GM03348 (cell line): ENCODE measurements at places on chromosomes 11 and 22.
A peak's percentile ranks its signal among the peaks of the same experiment; 100 is the strongest.

GRCh38 chr11:103266167-103266831, 157.1 kb downstream of the DYNC2H1 start:
- DNase-seq = no peak

DNA sequence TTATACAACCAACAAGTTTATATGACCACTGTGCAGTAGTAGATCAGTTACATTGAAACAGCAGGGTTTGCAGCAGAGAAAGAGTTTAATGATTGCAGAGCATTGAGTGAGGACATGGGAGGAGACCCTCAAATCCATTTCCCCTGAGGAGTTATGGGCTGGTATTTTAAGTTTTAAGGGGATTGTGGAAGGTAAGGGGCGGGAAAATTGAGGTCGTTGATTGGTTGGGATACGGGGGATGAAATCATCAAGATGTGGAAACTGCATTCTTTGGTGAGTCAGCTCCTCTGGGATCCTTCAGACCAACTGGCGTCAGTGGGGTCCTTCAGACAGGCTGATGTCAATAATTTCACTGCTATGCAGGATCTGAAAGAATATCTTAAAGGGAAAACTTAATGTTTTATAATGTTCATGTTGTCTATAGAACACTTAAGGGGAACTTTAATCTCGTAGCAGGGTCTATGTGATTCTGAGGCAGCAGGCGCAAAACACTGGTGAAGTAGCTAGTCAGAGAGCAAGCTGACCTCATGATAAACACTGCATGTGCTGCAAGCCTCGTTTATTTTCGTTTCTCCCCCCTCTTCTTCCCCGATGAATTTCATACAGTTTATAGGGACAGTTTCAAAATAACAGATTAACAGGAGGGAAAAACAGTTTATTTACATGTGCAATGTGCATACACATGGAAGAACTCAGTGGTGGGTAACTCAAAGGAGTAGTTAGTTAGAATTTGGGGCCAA, 17.4 kb upstream of the BACE1-AS start:
- DNase-seq = peak; percentile 75

DNA sequence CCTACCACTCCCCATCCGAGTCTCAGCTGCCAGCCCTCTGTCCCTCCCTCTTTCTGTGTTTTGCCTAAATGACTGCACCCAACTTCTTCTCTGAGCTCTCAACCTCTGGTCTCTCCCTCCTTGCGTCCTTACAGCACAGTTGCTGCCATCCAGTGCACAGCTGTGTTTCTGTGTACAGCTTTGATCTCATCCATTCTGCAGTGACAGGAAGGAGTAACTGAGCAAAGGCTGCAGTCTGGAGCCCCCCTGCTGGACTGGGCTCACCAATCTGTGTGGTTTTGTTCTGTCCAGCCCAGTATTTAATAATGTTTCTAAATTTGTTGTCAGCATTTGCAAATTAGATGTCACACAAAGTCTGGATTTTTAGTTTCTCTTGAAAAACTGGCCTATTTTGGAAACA, 43.8 kb downstream of the PRR5L start:
- DNase-seq = no peak

DNA sequence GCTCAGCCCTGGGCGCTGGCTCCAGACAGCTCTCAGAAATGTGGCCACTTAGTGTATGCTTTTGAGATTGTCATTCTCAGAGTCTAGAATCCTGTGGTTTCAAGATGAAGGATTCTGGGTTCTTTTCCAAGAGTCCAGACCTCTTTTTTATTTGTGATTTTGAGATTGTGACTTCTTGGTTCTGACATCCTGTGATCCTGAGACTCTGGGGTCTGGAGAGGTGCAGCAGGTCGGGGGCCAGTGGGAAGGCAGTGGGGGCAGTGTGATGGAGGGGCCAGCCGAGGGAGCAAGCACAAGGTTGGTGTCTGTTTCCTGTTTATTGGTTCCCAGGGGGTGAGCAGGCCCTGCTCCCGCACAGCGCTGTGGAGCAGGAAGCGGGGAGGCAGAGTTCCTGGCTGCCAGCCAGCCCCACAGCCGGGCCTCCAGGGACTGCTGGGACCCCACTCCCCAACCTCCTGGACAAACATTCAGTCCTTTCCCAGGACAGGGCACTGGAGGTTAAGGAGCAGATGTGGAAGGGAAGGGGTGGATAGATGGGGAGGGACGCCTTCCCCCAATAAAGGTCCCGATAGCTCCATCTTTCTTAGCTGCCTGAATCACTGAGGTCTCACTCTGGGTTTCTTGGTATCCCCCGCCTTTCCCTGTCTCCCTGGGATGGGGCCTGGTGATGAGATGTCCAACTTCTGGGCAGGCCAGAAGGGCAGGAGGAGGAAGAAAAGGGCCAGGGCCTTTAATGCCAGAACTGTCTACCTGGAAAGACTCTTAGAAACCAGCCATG, 13.7 kb downstream of the ARHGEF17 start:
- peak; percentile 55 for DNase-seq

- no peak for DNase-seq
Observed at GRCh38 chr11:123507043-123507442, 77.0 kb downstream of the GRAMD1B start.

DNA sequence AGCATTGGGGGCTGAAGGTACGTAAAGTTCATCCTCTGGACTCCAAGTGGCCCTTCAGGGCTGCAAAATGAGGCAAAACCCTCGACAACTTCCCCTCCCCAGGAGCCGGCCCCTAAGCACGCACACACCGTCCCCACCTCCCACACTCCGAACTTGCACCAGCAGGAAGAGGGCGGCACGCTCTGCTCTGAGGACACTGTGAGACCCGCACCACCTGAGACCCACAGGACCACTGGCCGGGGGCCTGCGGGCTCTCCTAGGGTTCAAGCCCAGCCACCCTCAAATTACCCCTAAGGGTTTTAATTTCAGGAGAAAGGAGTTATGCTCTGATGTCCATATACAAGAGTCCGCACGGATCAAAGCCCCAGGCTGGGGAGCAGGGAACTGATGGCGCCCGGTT, 49.7 kb upstream of the BID start:
- DNase-seq = no peak
